Activated naive CD4-positive, alpha-beta T cell treated with Interleukin-2 at 50 U/mL for 16 hours (primary cell): ENCODE measurements at places on chromosomes 3 and 15.

DNA sequence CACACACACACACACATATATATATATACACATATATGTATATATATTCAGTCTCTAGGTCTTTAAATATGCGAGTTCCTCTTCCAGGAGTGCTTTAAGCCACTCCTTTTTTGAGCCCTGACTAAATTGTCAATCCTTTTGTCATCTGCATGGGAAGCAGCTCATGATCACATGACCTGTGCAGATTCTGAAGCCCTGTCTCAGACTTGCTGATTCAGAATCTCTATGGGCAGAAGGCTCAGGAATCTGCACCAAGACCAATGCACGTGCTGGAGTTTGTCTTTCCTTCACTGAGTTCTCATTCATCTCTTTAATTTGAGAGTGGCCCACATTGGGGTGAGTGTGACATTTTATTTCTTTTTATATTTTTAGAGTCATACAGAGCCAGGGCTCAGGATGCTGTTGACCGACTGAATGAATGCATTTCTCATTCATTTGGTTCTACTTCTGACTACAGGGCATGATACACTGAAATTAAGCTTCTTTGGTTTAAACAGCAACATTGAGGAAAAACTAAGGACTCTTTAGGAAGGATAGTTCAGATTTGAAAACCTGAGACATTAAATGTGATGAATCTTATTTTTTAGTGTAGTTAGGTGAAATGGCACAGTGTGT lies 307.5 kb downstream of the EDEM1 start:
- no peak for DNase-seq

DNA sequence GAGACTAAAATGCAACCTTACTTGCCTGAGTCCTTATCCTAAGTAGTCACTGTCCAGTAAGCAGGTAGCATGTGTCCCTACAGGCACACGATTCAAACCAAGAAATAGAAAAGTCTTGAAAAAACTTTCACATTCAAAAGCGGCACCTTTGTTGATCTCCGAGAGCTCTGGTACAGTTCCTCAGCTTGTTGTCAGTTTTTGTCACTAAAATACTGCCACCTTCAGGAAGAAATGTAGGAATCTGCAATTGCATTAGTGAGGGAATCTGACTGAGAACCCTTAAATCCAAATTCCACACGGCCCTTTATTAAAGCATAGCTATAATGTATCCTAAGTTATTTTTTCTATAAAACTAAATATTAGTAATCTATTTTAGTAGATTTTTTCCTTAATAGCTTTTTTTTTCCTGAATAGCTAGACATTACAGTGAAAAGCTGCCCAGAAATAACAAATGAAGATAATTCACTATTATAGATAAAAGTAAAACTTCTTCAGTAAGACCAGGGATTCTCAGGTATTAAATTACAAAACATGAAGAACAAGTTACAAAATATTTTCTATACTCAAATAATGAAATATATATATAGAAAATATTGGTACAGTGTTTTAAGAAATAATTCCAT lies 44.0 kb downstream of the CCDC54 start:
- DNase-seq = no peak

DNA sequence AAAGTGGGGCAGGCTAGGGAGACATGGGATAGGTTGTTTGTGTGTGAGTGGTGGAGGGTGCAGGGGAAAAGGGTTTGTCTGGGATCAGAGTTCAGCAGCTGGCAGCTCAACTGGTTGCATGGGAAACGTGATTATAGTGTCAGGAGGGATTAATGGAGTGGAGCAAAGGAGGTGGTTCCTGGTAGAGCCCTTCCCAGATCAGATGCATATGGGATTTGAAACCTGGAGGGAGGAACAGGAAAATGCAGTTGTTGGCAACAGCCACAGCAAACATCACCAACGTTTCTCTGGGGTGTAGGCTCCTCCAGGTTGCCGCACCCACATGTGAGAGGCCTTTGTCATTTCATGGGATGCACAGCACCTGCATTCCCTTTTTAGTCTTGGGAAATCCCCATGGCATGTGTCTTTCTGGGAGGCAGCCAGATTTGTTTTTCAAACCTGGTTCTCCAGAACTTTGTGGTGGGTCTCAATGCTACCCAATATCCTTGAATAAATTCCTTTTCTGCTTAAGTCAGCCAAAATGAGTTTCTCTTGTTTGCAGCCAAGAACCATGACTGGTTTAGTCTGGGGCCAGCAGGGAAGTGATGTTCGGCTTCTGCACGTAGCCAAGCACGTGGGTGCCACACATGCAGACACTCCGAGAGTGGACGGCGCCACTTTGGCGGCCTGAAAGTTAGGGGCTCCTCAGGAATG lies 61.3 kb downstream of the BDH1 start:
- no peak for DNase-seq

- DNase-seq = peak; percentile 56
Measured at GRCh38 chr3:134600685-134601463, 49.9 kb downstream of the KY start.

- DNase-seq = no peak
Measured at GRCh38 chr3:8385848-8386620, 115.6 kb upstream of the LMCD1 start.

- no peak for DNase-seq
Measured at GRCh38 chr15:76056931-76057330, 2.9 kb upstream of the TMEM266 start.
